ENCODE measurements at places on chromosomes 7 and 10. TPM values are rescaled to one million over a fixed set of nuclear protein-coding genes. Genes with fewer than 3 reads are reported as not detected.

DNA sequence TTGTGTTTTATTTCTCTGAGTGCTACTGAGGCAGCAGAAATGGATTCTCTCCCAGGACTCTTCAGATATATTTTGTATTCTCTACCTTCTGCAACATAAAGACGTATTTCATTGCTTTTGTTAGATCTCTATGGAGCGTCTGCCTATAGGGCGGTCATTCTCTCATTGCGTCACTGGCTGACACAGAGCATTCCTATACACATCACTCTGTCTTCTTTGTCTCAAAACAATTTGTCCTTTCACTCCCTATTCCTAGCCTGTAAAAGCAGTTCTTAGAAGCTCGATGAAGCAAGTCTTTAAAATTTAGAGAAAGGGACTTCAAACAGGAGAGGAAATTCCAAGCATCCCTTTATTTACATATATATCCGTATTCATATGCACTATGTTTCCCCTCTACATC lies 120.6 kb downstream of the CPED1 start:
- DNase-seq = no peak
- H3K4me3 ChIP-seq = no peak overlapping the region
- no peak overlapping the region for H3K27ac ChIP-seq
- H3K36me3 ChIP-seq = peaks cover 4% of the 10 kb centered on the region

GRCh38 chr7:31304446-31304845 lies 36.1 kb downstream of the NEUROD6 start:
- no peak overlapping the region for H3K4me3 ChIP-seq
- DNase-seq = no peak
- H3K27me3 ChIP-seq = no peaks in the 10 kb centered on the region
- H3K36me3 ChIP-seq = no peaks in the 10 kb centered on the region
- no peaks in the 10 kb centered on the region for H3K4me1 ChIP-seq
- H3K27ac ChIP-seq = no peak overlapping the region

GRCh38 chr7:78198756-78199155 lies 400.2 kb downstream of the PHTF2 start:
- H3K4me3 ChIP-seq = no peak overlapping the region
- H3K36me3 ChIP-seq = no peaks in the 10 kb centered on the region
- H3K27ac ChIP-seq = no peak overlapping the region
- no peak for DNase-seq
- no peaks in the 10 kb centered on the region for H3K4me1 ChIP-seq

GRCh38 chr7:27277628-27278027 lies 35.0 kb downstream of the EVX1 start:
- no peak overlapping the region for H3K4me3 ChIP-seq
- H3K27ac ChIP-seq = no peak overlapping the region
- peaks cover 12% of the 10 kb centered on the region for H3K27me3 ChIP-seq
- H3K4me1 ChIP-seq = no peaks in the 10 kb centered on the region

DNA sequence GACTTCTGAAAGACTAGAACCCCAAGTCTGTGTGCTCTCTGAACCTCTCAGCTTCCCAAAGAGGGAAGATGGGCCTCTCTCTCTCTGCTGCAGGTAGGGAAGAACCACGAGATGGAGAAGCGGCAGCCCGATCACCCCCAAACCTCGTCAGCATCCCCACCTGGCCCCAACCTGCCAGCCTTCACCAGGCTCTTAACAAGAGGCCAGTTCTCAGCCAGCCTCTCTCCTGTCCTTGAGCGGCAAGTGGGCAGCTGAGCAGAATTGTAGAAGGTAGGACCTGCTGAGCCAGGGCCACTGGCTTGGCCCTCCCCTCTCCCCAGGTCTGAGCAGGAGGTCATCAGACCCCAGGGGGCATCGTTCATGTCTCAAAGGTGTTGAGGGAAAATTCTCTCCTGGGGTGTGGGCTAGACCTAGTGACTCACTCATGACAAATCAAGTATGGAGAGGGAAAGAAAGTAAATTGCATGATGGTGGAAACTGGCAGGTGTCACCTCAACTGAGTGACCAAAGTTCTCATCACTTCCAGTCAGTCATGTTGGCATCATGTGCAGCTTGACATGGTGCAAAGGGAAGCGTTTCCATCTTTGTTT lies 92.0 kb upstream of the GPR26 start:
- peaks cover 41% of the 10 kb centered on the region for H3K27me3 ChIP-seq
- H3K4me1 ChIP-seq = no peaks in the 10 kb centered on the region
- no peak for DNase-seq
- H3K27ac ChIP-seq = no peak overlapping the region

GRCh38 chr7:84002348-84002747 lies 192.2 kb downstream of the SEMA3A start:
- no peak overlapping the region for H3K27ac ChIP-seq
- H3K36me3 ChIP-seq = no peaks in the 10 kb centered on the region
- no peak overlapping the region for H3K4me3 ChIP-seq

- no peak overlapping the region for H3K27ac ChIP-seq
- no peak for DNase-seq
- peak overlapping the region; percentile 45 for H3K4me3 ChIP-seq
- no peaks in the 10 kb centered on the region for H3K36me3 ChIP-seq
- H3K4me1 ChIP-seq = peaks cover 8% of the 10 kb centered on the region
These were observed 674 bp downstream of the AMZ1 start for GRCh38 chr7:2688409-2689342.

GRCh38 chr7:99004216-99004615 lies 125.9 kb downstream of the TRRAP start:
- no peak overlapping the region for H3K27ac ChIP-seq
- H3K36me3 ChIP-seq = peaks cover 91% of the 10 kb centered on the region
- H3K27me3 ChIP-seq = no peaks in the 10 kb centered on the region
- peaks cover 10% of the 10 kb centered on the region for H3K4me1 ChIP-seq

DNA sequence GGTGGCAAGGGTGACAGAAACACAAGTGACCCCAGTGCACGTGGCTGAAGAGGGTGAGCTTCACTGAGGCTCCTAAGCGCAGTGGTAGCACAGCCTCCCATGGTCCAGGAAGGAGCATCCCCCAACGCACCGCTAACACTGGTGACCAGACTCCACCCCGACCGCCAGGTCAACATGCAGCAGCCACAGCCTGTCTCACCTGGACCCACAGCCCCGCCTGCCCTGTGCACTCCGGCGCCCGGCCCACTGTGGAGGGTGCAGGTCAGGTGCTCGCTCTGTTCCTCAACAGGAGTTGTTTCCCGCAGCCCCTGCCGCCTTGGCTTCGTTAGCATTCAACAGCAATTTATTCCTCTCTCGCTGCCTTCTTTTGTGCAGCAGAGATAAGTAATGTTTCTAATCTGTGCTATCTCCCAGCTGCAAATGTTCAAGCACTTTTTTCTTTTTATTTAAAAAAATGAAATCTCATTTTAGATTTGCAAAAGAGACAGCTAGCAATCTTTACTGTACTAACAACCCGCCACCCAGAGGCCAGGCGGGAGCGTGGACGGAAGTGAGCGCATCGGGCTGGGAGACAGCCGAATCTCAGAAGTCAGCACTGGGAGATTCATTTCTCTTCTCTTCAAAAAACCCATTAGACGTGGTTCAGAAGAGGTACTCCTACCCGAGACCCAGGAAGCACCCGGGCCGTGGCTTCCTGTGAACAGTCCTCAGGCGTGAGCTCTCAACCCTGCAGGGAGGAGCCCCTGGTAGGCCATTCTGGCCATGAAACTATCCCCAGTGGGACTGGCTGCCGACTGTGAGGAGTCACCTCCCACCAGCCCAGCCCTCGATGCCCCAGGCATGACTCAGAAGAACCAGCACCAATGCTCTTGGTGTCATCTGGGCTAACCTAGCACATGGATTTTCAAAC lies 133.4 kb downstream of the MAD1L1 start:
- DNase-seq = peak; percentile 48
- no peaks in the 10 kb centered on the region for H3K27me3 ChIP-seq
- H3K4me1 ChIP-seq = peaks cover 68% of the 10 kb centered on the region

GRCh38 chr10:80619036-80619435 lies 81.3 kb downstream of the SH2D4B start:
- H3K27ac ChIP-seq = no peak overlapping the region
- H3K27me3 ChIP-seq = peaks cover 5% of the 10 kb centered on the region
- no peak for DNase-seq
- H3K36me3 ChIP-seq = no peaks in the 10 kb centered on the region

DNA sequence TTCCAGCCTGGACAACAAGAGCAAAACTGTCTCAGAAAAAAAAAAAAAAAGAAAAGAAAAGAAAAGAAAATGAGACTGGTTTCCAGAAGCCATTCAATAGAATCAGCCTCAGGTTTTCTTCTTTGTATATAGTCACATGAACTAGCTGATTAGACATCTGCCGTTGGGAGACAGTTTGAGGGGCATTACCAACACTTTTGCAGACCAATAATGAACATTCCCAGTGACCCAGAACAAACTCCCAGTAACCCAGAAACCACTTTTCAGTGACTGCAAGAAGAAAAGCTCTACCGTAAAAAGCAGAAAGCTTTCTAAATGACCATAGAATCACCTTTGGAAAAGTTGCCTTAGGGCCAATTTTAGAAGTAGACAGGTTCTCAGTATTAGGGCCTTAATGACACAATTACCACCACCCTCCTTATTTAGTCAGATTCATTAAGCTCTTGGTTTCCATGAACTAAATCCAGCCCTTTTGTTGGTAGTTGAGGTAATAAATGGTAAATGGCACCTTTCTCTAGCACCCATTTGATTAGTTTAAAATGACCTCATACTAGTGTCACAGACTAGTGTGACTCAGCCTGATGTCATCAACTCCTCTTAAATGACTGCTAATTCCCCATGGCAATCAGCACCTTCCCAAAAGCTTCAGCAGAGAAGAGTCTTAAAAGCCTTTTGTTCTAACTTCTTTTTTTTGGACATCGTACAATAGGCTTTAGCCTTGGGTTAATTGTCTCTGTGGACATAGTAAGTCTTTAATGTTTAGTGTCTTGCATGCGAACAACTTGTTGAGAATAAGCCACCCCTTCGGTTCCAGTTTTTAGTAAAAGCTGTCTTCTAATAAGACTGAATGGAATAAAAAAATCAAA lies 33.6 kb upstream of the XRCC2 start:
- no peaks in the 10 kb centered on the region for H3K27me3 ChIP-seq
- DNase-seq = no peak
- H3K36me3 ChIP-seq = peaks cover under 1% of the 10 kb centered on the region
- H3K27ac ChIP-seq = no peak overlapping the region
- H3K4me1 ChIP-seq = peaks cover 3% of the 10 kb centered on the region

DNA sequence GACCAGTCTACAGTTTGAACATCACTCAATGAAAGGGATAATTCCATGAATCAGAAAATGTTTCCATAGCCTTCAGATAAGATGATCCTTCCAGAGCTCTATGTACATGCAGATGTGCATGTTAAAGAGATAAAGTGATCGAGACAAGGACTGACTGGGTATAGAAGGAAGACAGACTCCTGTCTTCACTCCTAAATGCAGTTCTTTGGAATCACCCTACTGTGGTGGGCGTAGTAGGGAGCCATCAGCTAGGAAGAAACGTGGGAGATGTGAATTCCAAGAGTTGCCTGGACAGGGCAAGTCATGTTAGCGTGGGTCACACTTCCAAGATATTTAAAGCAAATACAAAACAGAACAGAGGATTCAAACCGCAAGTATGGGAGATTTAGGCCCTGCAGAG lies 23.9 kb downstream of the LOXL4 start:
- H3K27ac ChIP-seq = no peak overlapping the region
- no peaks in the 10 kb centered on the region for H3K4me1 ChIP-seq
- H3K27me3 ChIP-seq = no peaks in the 10 kb centered on the region
- H3K4me3 ChIP-seq = no peak overlapping the region

DNA sequence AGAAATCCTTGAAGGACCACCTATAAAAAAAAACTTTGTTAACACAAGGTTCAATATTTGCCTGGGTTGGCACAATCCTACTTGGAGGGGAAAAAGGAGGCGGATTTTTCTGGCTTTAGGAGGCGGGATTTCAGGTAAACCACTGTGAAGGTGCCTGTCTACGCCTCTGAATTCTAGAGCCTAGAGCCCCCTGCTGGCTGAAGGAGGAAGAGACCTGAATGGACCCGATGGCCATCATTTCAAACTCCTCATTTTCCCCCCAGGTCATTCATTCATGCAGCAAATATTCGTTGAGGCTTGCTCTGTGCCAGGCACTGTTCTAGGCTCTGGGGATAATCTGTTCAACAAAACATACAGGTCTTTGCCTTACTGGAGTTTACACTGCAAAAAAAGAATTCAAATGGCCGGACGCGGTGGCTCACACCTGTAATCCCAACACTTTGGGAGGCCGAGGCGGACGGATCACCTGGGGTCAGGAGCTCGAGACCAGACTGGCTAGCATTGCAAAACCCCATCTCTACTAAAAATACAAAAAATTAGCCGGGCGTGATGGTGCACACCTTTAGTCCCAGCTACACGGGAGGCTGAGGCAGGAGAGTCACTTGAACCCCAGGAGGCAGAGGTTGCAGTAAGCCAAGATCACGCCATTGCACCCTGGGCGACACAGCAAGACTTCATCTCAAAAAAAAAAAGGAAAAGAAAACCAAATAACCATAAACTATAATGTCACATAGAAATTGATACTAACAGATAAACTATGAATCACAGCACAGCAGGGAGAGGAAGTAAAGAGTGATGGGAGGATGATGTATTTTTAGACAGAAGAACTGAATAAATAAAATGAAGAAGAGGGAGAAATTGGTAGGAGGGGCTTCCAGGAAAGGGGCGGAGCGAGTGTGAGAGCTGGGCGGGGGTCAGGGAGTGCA lies 90.1 kb upstream of the NFE2L3 start:
- peaks cover 4% of the 10 kb centered on the region for H3K4me1 ChIP-seq
- H3K36me3 ChIP-seq = no peaks in the 10 kb centered on the region
- no peak overlapping the region for H3K4me3 ChIP-seq
- H3K27ac ChIP-seq = no peak overlapping the region
- peaks cover 40% of the 10 kb centered on the region for H3K27me3 ChIP-seq
- peak; percentile 51 for DNase-seq

GRCh38 chr10:125424191-125424847 lies 258.6 kb downstream of the TEX36 start:
- no peak for DNase-seq
- H3K36me3 ChIP-seq = no peaks in the 10 kb centered on the region

DNA sequence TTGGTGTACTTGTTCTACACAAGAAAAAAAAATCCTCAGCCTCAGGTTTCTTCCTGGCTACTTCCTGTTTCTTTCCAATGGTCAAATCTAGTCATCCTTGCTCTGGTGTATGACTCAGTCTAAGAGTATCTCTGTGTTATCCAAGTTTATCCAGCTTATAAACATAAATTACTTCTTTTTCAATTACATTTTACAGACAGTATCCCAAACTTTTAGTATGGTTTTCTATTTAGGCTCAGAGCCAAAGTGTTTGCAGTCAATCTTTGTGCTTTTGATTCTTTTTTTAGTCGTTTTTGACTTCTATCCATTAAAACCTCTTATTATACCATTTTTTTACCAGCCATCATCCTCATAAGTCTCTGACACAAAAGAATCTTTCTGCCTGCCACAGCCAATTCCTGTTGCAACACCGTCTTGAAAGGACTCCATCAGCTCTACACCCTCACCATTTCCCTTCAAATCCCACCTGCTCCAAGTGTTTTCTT lies 294.6 kb downstream of the PTEN start:
- no peak overlapping the region for H3K27ac ChIP-seq
- H3K4me1 ChIP-seq = peaks cover 15% of the 10 kb centered on the region
- H3K4me3 ChIP-seq = no peak overlapping the region
- no peaks in the 10 kb centered on the region for H3K36me3 ChIP-seq
- DNase-seq = no peak
- no peaks in the 10 kb centered on the region for H3K27me3 ChIP-seq

SRRM3 gene
- not detected for total RNA-seq

ASB10 gene
- not detected for total RNA-seq

PRR15 gene
- total RNA-seq = not detected

GLI3 gene
- total RNA-seq = not detected

C10orf105 gene
- not detected for total RNA-seq

TFR2 gene
- total RNA-seq = 7.5 TPM

ANXA8 gene
- total RNA-seq = not detected

BMPR1A gene
- total RNA-seq = 10.1 TPM

GATA3 gene
- 0.53 TPM for total RNA-seq

OTUD1 gene
- total RNA-seq = 18.7 TPM

FRAT2 gene
- 10.9 TPM for total RNA-seq

FFAR4 gene
- total RNA-seq = not detected

TLL2 gene
- 1.8 TPM for total RNA-seq

FAM13C gene
- not detected for total RNA-seq

PNLIP gene
- total RNA-seq = not detected

All from activated B cell treated with CpG ODN at 0.5 μM for 24 hours (primary cell).